ENCODE measurements at places on chromosomes 1 and 21.

DNA sequence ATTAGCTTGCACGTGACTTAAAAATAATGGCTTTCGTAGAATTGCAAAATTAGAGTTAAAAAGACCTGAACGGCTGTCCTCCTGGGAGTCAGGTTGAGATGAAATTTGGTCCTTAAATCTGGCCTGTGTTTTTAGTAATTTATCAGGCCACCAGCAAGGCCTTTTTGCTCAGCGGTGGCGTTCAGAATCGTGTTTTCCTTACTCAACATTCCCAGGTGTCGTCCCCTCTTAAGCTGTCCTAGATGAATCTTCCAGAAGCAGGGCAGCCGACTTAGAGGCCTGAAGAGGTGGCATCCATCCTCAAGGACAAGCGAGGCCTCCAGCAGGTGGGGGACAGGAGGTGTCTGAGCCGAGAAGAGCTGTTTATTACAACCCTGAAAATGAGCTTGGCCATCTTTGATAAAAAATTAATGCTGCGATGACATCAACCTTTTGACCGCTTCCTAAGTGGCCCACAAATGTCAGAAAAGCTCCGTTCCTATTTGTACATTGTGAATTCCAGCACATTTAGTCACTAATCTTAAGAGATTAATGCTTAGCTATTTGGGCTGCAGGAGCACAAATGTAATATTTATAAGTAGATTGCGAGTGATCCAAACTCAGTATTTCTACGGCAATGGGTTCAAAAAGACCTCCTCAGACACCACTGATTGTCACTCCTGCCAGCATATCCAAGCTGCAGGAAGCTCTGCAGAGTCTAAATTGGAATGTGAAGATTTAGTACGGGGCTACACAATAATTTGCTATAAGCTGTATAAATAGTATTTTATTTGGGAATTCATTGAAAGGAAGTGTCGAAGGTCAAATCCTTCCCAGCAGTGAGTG lies 344.1 kb upstream of the VAMP3 start:
- DNase-seq, result no peak

DNA sequence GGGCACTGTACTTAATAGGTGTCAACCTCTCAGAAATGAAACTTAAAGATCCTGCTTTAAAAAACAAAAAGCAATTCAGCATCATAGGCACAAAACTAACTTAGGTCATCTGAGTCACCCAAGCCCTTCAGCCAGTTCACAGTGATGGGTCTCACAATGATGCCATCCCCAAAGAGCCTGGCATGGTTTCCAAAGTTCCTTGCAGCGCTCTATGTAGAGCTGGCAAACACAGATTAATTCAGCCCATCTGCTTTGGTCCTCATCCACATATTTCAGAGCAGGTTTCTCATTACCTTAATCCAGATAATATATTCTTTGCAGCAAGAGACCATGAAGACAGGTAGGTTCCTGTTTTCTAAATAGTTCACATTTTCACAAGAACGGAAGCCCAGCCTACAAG lies 14.6 kb upstream of the PLA2G2C start:
- no peak for DNase-seq

- no peak for DNase-seq
These were observed 145.2 kb upstream of the ZNF648 start for GRCh38 chr1:182206626-182207239.

GRCh38 chr1:21761052-21761451 lies 21.9 kb downstream of the USP48 start:
- no peak for DNase-seq

DNA sequence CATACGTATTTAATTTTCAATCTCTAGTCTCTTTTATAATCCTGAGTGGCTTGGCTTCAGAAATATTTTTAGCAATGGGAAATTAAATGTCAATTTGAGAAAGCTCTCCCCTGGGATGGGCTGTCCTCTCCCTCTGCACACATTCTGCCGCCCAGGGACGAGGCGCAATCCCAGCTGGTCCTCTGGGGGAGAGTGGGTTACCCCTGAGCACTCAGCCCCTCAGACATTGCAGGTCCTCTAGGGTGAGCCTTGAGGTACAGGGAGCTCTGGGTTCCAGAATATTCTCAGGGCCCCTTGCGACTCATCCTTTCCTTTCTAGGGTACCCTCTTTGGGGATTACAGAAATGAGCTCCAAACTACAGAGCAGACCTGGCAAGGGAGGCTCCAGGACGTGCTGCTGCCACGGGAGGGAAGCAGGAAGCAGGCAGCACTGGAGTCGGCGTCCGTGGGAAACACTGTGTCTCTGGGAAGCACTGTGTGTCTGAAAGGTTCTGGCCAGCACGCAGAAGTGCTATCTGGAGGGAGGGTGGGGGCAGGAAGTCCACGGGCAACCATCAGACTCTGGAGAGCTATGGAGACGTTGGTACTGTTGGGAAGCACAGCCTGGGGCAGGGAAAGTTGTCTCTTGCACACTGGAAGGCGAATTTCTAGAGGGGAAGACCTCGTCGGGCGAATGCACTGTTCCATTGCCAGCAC lies 343.3 kb upstream of the VAMP3 start:
- no peak for DNase-seq

DNA sequence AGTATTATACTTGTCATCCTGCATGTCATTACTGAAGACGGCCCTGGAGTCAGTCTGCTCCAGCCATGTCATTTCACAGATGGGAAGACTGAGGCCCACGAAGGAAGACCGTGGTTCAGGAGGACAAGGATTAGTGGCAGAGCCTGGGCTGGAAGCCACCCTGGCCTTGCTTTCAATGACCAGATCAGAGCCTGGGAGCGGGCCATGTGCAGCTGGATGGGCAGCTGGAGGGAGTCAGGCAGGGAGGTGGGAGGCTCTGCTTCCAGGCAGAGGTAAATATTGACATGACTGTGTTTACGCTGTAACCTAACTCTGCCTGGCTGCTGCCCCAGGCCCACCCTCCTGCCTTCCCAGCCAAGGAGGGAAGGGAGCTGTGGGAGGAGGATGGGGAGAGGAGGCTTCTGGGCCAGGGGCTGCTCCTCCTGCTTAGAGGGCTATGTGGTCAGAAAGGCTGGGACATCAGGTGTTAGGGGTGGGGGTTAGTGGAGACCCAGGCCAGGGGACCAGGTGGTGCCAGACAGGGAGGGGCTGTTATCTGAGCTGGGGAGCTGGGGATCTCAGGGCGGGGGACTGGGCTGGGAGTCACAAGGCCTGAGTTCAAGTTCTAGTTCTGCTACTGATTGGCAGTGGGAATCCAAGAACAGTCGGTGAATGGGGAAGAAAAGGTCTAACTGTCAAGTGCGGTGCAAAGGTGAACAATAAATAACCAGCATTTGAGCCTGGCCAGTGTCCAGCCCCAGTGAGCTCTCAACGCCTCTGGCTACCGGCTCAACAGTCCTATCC lies 48.5 kb upstream of the ECE1 start:
- no peak for DNase-seq

- peak; percentile 39 for DNase-seq
These were observed 78.1 kb downstream of the IER5 start for GRCh38 chr1:181166377-181167196.

DNA sequence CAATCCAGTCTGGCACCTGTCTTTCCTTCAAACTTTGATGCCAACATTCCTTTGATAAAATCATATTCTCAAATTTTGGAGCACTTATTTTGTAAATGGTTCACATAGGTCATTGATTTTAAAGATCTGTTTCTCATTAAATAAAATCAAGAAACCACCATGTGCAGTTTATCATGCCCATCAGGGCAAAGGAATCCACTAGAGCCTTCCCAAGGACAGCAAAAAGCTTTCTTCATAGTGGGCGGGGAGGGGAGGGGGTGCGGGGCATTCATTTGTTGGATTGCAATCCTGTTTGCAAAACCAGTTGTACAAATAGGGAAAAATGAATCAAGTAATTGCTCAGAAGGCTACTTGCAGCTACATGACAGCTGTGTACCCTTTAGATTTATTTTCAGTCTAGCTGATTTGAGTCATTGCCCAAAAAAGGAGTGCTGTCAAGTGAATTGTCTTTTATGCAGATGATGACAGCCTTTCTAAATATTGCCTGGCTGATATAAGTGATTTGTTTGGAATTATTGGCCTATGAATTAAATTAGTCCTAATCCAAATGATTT lies 23.0 kb downstream of the LRRC8B start:
- no peak for DNase-seq

DNA sequence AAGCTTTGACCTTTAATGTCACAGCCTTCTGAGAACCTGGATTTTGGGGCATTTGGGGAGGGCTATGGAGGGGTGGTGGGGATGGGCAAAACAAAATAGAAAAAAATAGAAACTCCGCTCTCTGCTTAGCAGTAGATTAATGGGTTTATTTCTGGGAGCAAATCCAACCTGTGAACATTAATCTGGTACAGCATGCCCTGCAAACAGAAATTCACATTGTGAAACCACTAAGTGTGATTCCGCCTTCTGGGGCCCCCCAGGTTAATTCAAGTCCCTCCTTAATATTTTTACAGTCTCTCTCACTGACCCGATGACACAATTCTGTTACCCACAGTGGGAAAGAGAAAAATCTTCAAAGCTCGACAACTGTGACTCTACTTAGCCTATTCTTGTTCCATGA lies 76.4 kb downstream of the TIAM1 start:
- DNase-seq, result no peak

DNA sequence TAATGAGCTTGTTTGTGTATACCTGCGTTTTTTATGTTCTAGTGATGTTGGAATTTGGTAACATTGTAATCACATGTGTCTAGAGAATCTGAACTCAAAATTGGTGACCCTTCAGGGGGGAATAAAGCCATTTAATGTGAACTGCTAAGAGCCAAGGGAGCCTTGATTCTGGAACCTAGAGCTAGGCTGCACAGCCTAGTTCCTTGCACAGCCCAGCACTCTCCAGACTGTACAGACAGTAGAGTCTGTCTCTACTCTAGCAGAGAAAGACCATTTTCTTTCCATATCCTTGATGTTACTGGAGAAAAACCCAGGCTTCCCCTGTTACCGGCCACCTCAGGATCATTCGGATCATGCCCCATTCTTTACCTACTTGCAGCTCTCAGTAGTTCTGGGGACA lies 8.6 kb downstream of the ARV1 start:
- no peak for DNase-seq

GRCh38 chr1:225700164-225700821 lies 47.4 kb upstream of the ENAH start:
- DNase-seq, result no peak

DNA sequence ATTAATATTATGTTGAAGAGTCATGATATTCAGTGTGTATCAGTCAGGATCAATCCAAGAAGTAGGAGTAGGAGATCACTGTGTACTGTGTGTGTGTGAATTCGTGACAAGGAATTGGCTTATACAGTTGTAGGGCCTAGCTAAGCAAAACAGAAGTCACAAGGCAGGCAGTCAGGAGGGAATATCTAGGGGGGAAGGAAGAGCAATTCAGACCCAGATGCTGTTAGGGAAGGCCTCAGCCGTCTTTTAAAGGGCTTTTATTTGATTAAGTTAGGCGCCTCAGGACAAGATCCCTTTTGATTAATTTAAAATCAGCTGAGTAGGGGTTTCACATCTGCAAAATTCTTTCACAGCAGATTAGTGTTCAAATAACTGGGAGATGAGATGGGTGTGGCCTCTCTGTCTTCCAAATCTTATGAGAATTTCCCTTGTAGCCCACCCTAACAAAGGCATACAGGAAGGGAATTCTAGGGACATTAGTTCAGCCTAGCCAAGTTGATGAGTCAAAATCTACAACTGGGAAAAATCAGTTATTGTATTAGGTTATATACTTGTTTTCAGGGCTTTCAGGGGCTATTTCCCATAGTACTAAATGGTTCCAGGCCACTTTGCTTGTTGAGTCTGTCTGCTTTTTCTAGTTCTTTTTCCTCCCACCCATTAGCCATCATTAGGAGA lies 47.4 kb downstream of the ALG6 start:
- DNase-seq, result no peak

GRCh38 chr1:109281680-109282496 lies 1.1 kb downstream of the PSRC1 start:
- DNase-seq, result no peak

DNA sequence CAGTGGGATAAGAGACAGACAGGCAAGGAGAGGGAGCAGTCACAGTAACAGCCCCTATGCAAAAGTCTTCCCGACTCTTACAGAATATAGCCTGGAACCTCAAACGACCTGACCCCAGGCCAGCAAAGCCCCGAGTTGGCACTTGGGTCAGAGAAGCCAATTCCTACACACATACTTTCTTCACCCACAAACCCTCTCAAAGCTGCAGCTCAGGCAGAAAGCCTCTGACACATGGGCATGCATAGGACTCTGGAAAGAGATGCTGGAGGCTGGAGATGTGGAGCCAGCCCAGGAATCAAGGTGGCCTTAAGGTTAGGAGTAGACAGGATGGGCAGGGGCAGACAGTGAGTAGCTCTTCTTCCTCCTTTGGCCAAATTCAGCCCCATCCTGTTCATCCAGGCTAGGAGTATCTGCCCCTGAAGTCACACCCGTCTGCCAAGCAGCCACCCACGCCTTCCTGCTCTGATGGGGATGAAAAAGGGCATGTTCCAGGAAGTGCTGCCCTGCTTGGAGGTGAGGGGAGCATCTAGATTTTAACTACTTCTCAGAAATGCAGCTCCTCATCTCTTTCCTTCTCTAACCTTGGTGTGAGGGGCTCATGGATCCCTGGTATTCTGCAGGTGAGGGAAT lies 7.8 kb downstream of the SLC41A1 start:
- no peak for DNase-seq

- no peak for DNase-seq
These were observed 27.1 kb upstream of the SLC35A3 start for GRCh38 chr1:99942723-99943122.

DNA sequence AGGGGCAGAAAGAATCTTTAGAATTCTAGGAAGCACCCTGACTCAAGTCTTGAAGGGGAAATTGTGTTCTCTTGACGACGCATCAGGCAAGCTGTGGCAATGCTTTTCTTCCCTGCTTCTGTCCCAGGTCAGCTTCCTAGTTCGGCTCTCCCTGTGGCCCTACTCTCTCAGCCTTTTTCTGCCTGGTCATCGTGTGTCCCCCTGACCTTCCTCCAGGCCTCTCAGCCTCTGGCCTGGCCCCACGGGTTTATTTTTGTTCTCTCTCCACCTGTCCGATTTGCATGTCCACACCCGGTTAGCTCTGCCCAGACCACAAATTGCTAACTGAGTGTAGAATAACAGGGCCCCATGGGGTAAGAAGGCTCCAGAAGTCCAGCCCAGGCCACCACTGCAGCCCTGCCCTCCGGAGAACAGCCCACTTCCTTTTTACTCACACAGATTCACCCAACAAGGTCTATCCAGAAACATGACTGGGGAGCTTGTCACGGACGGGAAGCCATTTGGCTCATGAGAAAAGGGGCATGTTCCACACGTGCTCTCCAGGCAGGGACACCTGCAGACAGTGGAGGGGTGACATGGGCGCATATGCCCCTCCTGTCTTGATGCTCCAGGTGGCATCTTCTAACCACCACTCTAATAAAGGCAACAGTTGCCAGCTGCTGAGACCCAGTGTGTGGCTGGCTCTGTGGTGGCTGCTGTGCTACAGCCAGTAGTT lies 9.8 kb downstream of the KCNN3 start:
- DNase-seq, result no peak

- DNase-seq, result no peak
These were observed 27.8 kb downstream of the TMEM53 start for GRCh38 chr1:44646261-44647110.

All from activated T-helper 1 cell treated with anti-CD3 and anti-CD28 coated beads, Interleukin-2, amount 50 U/mL, for 16 hours (primary cell).